ENCODE measurements at places on chromosomes 7 and 10. TPM values are rescaled to one million over a fixed set of nuclear protein-coding genes. Genes with fewer than 3 reads are reported as not detected.

The HOXA7 gene
- not detected for total RNA-seq

The ANXA8 gene
- total RNA-seq, result not detected

The HOXA9 gene
- not detected for total RNA-seq

The CPED1 gene
- not detected for total RNA-seq

The ASZ1 gene
- total RNA-seq, result not detected

- no peak for DNase-seq
Observed at GRCh38 chr7:3143869-3144775, 100.5 kb upstream of the CARD11 start.

DNA sequence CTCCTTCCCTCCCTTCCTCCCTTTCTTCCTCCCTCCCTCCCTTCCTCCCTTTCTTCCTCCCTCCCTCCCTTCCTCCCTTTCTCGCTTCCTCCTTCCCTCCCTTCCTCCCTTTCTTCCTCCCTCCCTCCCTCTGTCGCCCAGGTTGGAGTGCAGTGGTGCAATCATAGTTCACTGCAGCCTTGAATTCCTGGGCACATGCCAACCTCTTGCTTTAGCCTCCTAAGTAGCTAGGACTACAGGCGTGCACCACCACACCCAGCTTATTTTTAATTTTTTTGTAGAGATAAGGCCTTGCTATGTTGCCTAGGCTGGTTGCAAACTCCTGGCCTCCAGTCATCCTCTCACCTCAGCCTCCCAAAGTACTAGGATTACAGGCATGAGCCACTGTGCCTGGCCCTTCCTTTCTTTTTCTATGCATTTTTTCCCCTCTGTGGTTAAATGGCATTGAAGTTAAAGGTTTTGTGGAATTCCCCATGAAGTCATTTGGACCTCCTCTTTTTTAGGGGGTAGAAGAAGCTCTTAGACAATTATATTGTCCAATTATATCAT lies 9.6 kb downstream of the KLHDC10 start:
- no peak for DNase-seq

GRCh38 chr10:91690996-91691676 lies 58.3 kb upstream of the PPP1R3C start:
- no peak for DNase-seq

GRCh38 chr7:50475340-50475739 lies 25.2 kb upstream of the FIGNL1 start:
- peak; percentile 39 for DNase-seq

- DNase-seq, result no peak
Observed at GRCh38 chr7:47811632-47812380, 136.5 kb downstream of the PKD1L1 start.

DNA sequence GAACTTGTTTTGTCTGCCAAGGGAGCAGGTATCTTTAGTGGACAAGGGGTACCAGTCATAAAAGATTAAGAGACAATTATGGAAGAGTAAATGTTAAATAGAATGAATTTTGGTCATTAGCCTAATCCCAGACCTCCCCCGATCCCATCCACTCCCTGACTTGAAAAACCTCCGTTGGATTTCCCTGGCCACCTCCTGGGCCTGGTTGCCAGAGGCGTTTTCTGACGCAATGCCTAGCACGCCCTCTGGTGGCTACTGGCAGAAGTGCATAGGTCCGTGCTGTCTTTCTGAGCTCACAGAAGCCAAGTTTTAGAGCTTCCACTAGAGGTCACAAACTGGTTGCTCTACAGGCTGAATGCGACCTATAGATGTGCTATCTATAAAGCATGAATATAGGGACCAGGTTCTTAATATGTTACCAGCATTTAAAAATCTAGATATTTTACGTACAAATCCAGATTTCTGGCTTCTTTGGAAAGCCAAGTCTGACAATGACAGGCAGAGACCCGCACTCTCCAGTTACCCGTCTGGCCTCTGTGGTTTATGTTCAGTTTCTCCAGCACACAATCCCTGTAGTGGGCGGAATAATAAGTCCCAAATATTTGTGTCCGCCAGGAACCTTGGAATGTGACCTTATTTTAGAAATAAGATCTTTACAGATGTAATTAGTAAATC lies 39.8 kb downstream of the SPOCK2 start:
- DNase-seq, result peak; percentile 96

- no peak for DNase-seq
Observed at GRCh38 chr10:19200211-19200610, 151.6 kb downstream of the MALRD1 start.

GRCh38 chr7:149713061-149713730 lies 60.2 kb downstream of the ZNF467 start:
- DNase-seq, result no peak

- DNase-seq, result no peak
Observed at GRCh38 chr7:124390301-124390700, 357.4 kb upstream of the TMEM229A start.

DNA sequence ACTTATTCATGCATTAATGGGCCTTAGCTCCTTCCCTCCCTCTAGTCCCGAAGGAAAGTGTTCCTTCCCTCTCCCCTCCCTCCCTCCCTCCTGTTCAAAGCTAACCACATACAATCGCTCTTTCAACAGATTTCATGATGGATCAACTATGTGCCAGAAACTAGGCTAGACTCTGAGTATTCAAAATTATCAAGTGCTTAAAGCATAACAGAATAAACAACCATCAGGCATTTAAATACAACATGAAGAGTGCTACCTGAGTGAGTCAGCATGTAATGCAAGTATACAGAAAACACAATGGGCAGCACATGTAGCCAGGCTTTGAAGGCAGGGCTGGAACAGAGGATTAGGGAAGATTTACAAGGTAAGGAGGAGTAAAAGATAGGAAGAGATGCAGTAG lies 11.3 kb downstream of the CHCHD3 start:
- DNase-seq, result no peak

- peak; percentile 62 for DNase-seq
Observed at GRCh38 chr7:149248777-149249176, 9.3 kb downstream of the ZNF212 start.

- no peak for DNase-seq
Observed at GRCh38 chr10:97683556-97684367, 3.3 kb downstream of the AVPI1 start.

GRCh38 chr7:81366546-81366945 lies 403.3 kb downstream of the HGF start:
- no peak for DNase-seq

GRCh38 chr7:152911922-152912321 lies 152.4 kb downstream of the ACTR3B start:
- no peak for DNase-seq

- DNase-seq, result no peak
Observed at GRCh38 chr10:80041162-80041561, 37.3 kb upstream of the TMEM254 start.

GRCh38 chr7:118214833-118215182 lies 9.7 kb upstream of the ANKRD7 start:
- no peak for DNase-seq

DNA sequence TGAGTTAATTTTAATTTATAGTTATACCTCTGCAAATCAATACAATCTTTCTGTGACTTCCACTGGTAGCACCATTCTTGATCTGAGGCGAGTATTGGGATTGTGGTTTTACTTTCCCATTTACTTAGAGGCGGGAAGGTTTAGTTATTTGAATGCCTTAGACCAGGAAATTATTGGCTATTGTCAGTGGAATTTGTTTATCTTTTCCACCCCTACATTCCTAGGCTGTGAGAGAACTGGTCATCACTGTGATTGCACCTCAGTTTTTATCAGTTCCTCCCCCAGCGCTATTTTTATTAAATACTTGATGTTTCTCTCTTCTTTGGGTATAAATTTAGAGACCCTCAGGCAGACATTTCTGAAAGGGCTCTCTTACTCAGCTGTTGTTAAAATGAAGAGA lies 29.9 kb downstream of the CDK14 start:
- no peak for DNase-seq

DNA sequence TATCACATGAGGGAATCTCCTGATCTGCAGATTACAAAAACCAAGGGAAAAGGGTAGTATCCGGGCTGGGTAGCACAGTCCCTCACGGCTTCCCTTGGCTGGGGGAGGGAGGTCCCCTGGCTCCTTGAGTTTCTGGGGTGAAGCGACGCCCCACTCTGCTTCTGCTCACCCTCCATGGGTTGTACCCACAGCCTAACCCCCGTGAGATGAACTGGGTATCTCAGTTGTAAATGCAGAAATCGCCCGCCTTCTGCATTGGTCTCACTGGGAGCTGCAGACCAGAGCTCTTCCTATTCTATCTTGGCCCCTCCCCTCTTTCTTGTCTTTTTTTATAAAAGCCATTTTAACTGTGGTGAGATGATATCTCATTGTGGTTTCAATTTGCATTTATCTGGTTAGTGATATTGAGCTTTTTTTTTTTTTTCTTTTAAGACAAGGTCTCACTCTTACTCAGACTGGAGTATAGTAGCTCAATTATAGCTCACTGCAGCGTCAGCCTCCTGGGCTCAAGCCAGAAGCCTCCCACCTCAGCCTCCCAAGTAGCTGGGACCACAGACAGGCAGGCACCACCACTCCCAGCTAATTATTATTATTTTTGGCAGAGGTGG lies 87.8 kb downstream of the ABCC2 start:
- peak; percentile 75 for DNase-seq

DNA sequence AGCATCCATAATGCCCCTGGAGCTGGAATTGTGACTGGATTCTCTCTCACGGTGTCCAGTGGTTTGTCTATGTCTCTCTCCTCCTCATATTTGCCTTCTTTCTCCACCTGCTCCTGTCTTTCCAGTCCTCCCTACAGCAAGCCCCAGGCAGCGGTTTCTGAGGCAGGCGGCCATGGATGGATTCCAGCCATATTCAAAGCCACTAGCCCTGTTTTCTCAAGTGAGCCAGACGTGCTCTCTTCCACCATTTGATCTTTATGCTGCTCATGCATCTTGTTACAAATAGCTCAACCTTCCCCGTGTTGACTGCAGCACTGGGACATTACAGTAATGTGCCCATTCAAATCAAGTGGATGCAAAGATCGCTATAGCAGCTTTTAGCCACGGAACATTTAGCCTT lies 387.2 kb upstream of the PODXL start:
- no peak for DNase-seq

DNA sequence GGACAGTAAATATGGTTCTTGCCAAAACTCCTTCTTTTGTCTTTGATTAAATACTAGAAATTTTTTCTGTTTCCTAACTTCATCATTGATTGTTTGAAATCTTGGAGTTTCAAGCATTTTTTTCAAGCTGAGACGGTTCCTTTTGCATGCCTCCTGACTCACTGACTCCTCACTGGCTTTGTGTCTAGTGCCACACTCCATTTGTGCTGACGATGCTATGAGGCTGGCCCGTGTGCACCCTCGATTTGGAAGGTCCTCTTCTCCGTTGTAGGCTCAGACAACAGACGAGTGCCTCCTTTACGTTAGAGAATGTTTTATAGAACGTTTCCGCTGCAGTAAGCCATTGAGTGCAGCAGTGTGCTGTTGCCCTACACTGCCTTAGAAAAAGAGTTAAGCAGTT lies 10.8 kb upstream of the CSGALNACT2 start:
- no peak for DNase-seq

- peak; percentile 65 for DNase-seq
Observed at GRCh38 chr7:87152897-87153641, 816 bp downstream of the DMTF1 start.

- DNase-seq, result no peak
Observed at GRCh38 chr7:152202056-152202455, 176.6 kb downstream of the GALNT11 start.

DNA sequence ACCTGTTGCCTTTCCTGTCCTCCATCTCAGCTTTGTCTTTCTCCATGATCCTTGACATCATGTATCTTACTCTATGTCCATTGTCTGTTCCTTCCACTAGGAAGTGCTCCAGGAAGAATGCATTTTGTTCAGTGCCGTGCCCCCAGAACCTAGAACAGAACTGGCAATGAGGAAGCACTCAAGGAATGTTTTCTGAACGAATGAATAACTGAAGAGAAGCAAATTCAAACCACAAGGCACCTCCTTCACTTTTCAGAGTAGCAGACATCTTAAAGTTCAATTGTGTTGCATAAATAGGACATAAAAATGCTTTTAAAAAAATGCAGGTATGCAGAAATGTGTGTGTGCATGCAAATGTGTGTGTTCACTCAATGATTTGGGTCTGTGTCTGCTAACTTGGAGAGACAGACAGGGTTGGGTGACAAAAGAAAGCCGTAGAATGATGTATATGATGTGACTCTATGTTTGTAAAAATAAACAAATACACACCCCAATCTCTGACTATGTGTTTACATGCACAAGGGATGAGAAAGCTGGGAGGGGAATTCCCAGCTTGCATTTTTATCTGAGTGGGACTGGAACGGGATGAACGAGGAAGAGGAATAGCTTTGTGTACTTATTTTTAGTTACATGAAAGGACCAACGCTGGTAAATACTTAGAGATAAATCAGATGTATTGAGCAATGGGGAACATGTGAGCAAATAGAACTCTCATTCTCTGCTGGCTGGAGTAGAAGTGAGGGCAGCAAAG lies 237.7 kb downstream of the FANK1 start:
- no peak for DNase-seq

DNA sequence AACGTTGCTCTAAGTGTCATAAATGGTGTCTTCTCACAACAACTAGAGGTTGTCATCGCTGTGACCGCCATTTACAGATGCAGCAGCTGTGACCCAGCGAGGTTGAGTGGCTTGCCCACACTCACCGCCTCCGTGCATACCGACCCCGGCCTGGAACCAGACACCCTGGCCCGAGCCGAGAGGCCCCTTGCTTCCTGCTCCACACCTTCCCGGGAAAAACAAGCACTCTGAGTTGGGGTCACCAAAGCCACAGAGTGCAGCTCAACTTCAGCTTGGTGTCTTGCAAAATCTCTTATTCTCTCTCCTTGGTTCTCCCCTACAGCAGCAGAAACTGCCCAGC lies 115.7 kb upstream of the PPP2R2D start:
- no peak for DNase-seq

DNA sequence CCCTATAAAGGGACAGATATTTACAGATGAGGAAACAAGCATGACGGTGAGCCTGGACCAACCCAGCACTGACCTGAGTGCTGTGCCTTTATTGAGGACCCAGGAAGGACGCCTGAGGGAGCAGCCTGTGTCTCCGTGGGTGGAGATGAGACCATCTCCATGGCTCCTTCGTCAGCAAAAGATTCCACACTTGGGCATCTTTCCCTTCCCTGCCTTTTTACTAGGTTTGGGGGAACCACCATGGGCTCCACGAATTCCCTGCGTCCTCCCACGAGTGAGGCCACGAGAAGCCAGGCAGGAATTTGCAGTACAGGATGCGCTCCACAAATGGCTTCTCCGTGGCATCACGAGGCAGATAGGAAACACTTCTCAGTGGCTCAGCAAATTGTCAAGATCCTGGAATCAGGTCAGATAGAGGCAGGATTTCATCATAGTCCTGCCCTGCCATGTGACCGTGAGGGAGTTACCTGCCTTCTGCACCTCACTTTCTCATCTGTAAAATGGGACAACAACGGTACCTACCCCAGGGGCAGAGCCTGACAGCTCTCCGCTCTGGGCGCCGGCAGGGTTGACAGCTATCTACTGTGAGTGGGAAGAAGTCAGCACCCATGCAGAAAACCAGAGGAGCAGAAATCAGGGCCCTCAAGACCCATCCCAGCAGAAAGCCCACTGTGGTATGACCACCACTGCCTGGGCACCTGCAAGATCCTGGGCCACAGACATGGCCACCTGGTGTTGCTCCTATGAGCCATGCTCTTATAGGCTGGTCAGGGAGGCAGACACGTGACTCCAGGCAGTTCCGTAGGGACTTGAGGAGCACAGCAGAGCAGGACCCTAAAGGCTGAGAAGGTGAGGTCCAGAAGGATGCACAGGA lies 80.1 kb downstream of the GRID1 start:
- DNase-seq, result no peak

GRCh38 chr10:30390207-30390606 lies 41.1 kb upstream of the MTPAP start:
- DNase-seq, result no peak
